ENCODE measurements at places on chromosomes 1 and 21.

GRCh38 chr21:46027851-46028493 is 46.4 kb downstream of the COL6A1 start:
- no peak for DNase-seq

DNA sequence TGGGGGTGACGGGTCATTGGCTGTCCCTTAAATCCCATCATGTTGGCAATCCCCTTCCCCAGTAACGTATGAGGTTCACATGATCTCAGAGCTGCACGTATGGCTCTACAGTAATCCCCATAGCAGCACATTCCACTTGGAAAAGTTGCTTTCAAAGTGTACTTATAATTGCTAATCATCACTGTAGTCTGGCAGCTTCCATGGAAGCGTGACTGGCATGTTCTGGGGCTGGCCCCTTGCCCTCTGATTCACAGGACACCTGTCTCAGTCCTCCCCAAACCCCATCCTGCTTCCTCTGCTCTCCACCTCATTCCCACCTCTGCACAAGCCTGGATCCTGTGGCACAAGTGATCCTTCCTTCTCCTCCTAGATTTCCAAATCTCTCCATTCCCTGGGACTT is 102.2 kb downstream of the TSEN15 start:
- DNase-seq = no peak

- DNase-seq = no peak
Observed at GRCh38 chr1:183404476-183404875, 13.7 kb downstream of the NMNAT2 start.

DNA sequence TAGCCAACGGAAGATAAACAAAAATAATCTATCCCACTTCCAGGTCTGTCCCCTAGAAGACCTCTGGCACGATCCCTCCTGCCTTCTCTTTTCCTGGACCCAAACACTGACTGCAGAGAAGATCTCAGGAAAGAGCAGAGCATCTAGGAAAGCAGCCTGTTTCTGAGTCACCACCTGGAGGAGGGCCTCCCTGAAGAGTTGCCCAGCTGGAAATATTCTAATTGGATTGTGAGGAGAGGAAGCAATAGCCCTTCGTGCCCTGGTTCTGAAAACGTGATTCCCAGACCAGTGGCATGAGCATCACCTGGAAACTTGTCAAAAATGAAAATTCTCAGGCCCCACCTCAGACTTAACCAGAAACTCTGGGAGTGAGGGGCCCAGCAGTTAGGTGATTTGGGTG is 411.1 kb downstream of the SETD4 start:
- no peak for DNase-seq

DNA sequence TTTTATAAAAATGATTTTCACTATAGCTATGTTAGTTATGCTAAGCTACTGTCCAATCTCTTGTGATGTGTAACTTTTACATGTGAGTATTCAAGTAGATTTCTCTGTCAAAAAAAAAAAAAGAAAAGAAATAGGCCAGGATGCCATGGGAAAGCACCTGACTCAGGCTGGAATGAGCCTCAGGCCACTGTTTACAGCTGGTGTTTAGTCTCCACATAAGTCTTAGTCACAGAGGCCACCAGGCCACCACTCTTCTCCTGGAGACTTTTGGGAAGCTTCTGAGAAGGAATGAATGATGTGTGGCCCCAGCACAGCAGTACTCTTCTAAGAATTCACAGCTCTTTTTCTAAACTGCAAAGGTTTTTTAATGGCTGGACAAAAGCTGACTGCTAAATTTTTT is 48.9 kb downstream of the CHML start:
- no peak for DNase-seq

DNA sequence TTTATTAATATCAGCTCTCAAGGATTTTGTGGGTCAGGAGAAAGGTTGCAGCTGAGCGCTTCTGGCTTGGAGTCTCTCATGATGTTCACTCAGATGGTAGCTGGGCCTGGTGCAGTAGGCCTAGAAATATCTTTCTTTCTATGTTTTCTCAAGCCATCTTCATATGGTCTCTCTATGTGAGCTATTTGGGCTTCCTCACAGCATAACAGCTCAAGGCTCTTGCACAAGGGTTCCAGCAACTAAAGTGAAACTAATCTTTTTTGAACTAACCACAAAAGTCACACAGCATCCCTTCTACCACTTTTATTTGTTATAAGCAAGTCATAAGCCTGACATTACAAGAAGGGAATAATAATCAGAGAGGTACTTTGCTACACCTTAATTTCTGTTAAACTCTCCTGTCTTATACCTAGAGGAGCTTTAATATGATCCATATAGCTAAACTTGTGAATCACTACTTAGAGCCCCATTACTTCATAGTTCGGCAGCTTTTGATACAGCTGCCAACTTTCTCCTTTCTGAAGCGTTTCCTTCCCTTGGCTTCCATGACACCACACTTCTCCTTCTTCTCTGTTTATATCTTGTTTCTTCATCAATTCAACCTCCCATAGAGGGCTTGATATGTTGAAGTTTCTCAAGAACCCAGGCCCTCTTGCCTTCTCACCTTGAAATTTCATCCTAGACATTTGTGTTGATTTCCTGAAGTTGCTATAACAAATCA is 720.2 kb downstream of the LTN1 start:
- no peak for DNase-seq

DNA sequence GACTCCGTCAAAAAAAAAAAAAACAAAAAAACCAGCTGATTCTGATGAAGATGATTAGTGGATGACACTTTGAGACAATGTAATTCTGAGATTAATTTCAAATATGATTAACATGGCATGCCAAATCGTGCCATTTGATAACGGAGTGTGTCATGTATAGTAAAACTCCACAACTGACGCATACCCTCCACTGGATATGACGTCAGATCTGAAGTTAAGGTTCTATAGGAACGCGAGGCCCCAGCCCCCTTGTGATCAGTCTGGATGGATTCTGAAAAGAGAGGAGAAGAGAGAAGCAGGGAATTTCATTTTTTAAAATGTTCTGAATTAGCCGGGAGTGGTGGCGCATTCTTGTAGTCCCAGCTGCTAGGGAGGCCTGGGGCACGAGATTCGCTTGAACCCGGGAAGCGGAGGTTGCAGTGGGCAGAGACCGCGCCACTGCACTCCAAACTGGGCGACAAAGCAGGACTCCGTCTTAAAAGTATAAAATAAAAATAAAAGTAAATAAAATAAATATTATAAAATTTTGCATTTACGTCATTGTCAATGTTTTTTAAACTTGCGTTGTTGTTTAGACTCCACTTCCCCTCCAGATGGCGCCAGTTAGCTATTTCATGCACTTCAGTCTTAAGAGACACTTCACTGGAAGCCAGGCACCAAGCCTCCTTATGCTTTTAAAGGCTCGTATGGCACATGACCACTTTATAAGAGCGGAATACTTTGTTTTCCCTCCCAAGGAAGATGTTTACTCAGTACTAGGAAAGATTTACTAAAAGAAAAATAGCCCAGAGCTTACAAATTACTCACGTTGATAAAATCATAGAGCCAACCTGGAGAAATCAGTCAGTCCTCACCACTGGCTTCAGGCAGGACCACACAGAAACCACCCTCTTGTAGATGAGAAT is 65.5 kb downstream of the UBE2U start:
- DNase-seq = peak; percentile 44

- no peak for DNase-seq
Observed at GRCh38 chr1:50423670-50424000, 392 bp upstream of the DMRTA2 start.

GRCh38 chr1:161726473-161727255 is 5.3 kb downstream of the FCRLB start:
- DNase-seq = no peak

DNA sequence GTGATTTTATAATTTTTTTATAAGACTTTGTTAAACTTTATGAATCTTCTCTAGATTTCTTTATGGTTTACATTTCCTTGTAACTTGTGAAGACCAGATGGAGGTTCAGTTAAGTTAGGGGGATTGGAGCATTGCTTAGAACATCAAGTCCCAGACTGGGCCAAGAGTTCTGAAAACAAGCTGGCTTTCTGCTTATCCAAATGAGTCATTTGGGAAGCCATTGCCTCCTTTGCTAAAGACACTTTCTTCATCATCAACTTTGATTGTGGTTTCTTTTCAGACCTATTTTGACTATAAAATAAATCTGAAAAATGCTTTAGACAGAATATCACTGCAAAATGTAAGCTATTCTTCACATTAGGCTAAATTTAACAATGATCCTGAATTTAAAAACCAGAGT is 446.8 kb downstream of the USP25 start:
- DNase-seq = no peak

- DNase-seq = no peak
Observed at GRCh38 chr1:236143104-236143948, 987 bp downstream of the GPR137B start.

- no peak for DNase-seq
Observed at GRCh38 chr1:230708631-230709580, 5.0 kb downstream of the AGT start.

DNA sequence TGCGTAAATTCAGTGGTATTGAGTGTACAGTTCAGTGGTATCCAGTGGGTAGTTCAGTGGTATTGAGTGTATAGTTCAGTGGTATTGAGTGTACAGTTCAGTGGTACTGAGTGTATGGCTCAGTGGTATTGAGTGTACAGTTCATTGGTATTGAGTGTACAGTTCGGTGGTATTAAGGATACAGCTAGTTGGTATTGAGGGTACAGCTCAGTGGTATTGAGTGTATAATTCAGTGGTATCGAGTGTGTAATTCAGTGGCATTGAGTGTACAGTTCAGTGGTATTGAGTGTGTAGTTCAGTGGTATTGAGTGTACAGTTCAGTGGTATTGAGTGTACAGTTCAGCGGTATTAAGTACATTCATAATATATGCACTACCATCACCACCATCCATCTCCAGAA is 23.5 kb upstream of the KCNAB2 start:
- no peak for DNase-seq

- DNase-seq = no peak
Observed at GRCh38 chr1:75470448-75470847, 140.5 kb downstream of the SLC44A5 start.

DNA sequence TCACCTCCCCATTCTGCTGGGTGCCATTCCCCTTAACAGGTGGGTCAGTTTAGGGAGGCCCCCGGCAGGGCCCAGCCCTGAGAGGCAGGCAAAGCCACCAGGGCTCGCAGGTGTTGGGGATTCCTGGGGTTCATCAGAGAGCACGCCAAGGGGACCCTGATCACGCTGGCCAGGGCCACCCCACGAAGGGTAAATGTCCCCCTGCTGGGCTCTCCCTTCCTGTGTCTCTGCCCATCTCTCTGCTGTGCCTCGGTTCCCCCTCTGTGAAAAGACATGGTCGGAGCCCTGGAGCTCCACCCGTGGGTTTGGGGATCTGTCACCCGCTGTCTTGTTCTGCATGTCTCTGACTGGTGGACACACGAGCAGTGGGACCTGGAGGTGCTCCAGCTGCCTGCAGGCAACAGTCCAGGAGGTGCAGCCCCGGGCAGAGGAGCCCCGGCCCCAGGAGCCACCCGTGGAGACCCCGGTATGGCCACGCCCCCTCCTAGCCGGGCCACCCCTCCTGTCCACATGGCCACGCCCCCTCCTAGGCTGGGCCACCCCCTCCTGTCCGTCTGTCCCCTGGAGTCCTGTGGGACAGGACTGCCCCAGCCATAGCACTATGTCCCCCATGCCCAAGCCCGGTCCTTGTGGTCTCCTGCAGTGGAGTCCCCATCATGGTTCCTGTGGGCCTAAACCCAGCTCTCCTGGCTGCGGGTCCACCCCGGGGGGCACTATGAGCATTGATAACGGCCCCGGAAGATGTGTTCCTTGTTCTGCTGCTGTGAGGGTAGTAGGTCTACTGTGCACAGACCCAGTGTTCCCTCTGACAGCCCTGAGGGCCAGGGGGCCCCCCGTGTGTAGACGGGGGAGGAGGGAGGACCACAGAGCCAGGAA is 6.5 kb downstream of the AIRE start:
- no peak for DNase-seq

GRCh38 chr1:8340448-8340847 is 22.5 kb downstream of the SLC45A1 start:
- no peak for DNase-seq

DNA sequence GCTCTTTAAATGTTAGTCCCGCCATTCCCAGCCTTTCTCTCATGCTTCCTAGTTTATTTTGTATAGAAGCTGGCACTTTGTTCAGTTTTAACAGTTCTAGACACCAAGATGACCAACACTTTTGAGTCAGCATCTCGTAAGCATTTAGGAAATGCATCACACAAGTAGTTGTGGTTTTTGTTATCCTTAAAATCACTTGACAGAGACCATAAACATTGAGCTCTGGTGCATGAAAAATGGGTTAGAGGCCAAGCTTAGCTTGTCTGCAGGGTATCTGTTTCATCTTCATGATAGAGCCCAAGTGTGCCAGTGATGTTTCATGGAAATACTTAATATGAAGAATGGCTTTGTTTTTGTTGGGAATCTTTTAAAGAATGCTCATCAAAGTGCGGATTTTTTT is 159.7 kb downstream of the DISP1 start:
- no peak for DNase-seq

DNA sequence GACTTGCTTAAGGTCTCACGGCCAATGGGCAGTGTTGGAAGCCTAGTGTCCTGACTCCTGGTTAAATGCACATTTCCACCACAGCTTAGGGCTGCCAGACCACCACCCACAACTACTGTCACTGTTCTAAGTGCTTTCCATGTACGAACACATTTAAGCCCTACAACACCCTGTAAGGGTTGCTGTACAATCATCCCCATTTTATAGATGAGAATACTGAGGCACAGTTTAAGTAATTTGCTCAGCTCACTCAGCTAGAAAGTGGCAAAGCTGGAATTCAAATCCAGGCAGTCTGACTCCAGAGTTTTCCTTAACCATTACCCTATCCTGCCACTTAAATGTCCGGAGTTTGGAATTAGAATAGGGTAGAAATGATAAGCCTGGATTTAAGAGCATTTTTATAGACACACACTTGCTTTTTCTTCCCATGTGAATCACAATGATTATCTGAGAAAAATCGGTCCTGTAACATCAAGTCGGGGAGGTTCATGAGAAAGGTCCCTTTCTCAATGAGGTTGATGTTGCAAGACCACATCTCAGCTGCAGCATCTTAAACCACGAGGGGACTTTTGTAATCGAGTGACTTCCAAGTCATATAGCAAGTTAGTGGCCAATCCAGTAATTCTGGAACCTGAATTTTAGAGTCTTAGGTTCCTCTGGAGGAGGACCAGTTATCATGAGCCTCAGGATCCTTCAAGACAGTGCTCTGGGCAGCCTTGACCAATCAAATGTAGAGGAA is 8.6 kb downstream of the E2F2 start:
- no peak for DNase-seq

- no peak for DNase-seq
Observed at GRCh38 chr1:180215856-180216625, 14.0 kb upstream of the LHX4 start.

DNA sequence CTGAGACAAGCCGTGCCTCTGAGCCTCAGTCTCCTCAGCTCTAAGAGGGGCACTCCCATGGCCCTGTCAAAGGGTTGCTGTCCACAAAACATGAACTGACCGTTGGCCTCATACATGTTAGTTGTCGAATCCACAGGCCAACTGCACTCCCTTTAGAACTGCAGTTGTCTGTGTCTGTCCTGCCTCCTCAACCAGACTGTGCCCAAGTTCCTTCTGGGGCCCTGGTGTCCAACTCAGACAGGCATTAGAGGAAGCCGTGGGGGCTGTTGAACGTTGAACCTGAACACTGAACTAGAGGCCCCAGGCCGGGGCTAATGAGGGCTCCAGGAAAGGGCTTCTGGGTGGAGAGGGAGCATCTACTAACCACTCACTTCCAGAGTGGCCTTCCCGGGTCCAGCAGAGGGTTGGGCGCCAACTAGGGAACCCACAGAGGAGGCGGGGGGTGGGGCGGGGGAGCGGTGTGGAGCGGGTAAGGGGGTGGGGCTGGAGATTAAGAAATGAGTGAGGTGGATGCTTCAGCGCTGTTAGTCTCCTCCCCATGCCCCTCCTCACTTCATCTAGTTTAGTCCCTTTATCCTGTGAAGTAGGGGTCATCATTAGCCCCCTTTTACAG is at the start of gene RAB42:
TSS of gene RAB42 (plus strand) at position 558 of the 613 bp plus-strand sequence. CDS start 247 bp downstream, outside the sequence.
- DNase-seq = no peak
